ENCODE measurements at places on chromosomes 4 and X. TPM values are rescaled to one million over a fixed set of nuclear protein-coding genes. Genes with fewer than 3 reads are reported as not detected.

- no peak overlapping the region for H3K4me3 ChIP-seq
- peaks cover 13% of the 10 kb centered on the region for H3K4me1 ChIP-seq
- no peak overlapping the region for H3K27ac ChIP-seq
- H3K36me3 ChIP-seq, result no peaks in the 10 kb centered on the region
- H3K27me3 ChIP-seq, result no peaks in the 10 kb centered on the region
These were observed 37.2 kb downstream of the PPM1K start for GRCh38 chr4:88247148-88247547.

- H3K27me3 ChIP-seq, result no peaks in the 10 kb centered on the region
- DNase-seq, result no peak
- no peak overlapping the region for H3K27ac ChIP-seq
- no peaks in the 10 kb centered on the region for H3K36me3 ChIP-seq
- H3K4me3 ChIP-seq, result no peak overlapping the region
These were observed 104.9 kb upstream of the PRPS2 start for GRCh38 chrX:12686331-12686730.

DNA sequence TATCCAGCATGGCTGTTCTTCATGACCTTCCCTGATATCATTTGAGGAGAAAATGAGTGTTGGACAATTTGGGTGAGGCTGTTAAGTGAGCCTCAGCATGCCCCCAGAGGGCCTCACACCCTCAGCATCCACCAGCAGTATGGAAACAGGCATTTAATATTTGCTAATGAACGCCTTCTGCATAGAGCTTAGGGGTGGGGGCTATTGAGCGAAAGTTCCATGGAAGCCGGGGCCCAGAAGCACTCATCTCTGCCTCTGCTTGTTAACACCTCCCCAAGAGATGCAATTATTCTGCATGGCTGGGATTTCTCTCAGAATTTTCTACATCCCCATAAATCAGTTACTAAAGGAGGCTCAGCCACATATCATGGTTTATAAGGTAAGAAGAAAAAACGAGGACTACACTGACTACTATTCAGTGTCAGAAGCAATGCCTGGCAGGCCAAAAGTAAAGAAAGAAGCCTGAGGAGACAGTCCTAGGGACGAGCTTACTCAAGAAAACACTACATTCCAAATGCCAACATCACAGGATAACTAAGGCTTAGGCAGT, 100.1 kb upstream of the MAP3K15 start:
- peaks cover 7% of the 10 kb centered on the region for H3K4me1 ChIP-seq
- no peaks in the 10 kb centered on the region for H3K36me3 ChIP-seq
- no peaks in the 10 kb centered on the region for H3K27me3 ChIP-seq
- DNase-seq, result no peak
- H3K27ac ChIP-seq, result no peak overlapping the region
- no peak overlapping the region for H3K4me3 ChIP-seq

GRCh38 chr4:39259571-39260330, 77.4 kb downstream of the WDR19 start:
- no peak overlapping the region for H3K27ac ChIP-seq
- H3K4me1 ChIP-seq, result no peaks in the 10 kb centered on the region
- no peaks in the 10 kb centered on the region for H3K36me3 ChIP-seq
- H3K4me3 ChIP-seq, result no peak overlapping the region

EREG gene
- total RNA-seq, result not detected
